Activated T-cell treated with anti-CD3 and anti-CD28 coated beads for 4 hours (primary cell): ENCODE measurements at places on chromosomes 2 and 18.

DNA sequence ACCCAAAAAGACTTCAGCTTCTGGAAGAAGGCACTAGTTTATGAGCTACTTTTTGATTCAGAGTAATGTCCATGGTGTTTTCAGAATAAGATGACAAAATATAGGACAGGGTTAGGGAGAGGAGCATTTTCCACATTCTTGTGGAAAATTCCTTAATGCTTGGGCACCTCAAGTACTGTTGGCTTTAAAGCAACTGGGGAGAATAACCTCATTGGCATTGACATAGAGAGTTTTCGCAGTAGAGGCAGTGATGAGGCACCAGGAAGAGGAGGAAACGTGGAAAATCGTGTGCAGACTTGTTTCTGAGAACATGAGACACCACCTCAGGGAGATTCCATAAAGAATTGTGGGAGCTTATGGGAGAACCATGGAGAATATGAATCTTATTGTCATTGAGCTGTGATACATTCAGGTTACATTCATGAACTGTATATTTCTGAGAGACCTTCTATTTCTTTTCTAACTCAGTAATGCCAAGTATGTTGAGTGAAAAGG is 929.0 kb upstream of the NRXN1 start:
- no peak for DNase-seq

DNA sequence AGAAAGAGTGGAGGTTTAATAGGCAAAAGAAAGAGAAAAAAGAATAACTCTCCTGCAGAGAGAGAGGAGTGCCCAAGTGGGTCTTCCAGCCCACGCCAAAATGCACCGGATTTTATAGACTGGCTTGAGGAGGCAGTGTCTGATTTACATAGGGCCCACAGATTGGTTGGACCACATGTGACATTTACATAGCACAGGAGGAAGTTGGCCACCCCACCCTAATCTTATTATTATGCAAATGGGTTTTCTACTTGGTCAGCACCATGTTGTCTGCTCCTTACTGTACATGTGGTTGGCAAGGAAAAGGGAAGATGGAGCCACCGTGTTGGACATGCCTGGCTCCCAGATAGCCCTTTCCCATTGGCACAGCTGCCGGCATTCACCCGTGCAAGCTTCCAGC is 56.8 kb downstream of the SP110 start:
- DNase-seq, result no peak

DNA sequence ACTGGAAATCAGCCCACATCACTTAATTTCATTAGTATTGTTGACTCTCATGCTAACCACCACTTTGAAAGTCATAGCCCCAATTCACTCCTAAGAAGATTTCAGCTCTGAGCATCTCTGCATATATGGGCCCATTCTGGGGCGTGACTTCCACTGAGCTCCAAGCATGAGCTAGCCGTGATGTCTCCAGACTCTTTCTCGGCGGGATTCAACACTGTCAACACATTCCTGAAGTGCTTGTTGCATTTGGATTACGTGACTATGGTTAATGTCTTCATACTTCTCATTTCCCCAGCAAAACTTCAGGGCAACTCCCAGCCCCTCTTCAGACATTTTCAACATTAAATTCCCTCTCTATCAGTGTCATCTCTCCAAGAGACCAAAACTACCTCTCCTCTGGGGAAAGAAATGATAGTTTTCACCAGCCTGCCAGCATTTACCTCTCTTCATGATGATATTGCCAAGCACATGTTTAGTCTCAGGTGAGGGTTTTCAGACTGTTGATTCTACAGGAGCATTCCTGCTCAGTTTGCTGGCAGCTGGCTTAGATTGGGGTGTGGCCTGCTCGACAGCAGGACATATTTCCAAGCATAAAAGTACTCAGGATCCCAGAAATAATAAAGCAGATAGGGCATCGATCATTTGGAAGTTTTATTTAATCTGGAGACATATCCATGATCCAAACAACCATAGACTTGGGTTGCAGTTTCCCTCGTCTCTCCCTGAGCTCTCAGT is 81.7 kb downstream of the FEZ2 start:
- no peak for DNase-seq

DNA sequence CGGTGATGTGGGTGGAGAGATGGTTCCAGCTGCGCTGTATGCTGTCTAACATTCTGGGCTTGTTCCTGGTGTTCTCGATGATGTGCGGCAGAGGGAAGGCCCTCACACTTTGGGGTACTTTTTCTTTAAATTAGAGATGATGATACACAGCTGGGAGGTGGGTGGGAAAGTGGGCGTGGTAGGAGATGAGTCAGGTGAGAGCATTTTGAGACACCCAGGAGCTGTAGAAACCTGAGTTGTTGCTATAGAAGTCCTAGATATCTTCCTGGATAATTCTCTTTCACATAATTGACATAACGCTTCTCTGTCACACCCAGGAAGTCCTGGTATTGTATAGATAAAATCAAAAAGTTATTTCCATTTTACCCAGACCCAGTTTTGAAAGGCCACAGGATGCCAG is 103.8 kb upstream of the ALKAL2 start:
- DNase-seq, result peak; percentile 10
